ENCODE measurements at places on chromosomes 11 and 22.

DNA sequence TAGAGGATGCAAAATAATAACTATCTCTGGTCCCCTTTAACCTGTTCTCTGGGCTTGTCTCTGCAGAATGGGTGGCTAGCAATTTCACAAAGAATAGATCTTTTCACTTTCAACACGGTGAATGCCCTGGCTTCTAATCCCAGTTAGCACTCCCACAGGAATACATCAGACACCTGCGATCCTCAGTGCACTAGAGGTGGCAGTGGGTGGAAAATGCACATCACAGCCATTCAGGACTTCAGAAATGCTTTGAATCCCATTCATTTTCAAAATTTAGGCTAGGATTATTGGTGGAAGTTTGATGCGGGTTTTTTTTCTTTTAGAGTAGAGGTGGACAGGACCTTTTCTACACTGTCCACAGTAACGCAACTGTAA lies 55.1 kb downstream of the OPCML start:
- DNase-seq, result no peak

- no peak for DNase-seq
These were observed 31.5 kb downstream of the PTPRJ start for GRCh38 chr11:48011798-48012391.

- DNase-seq, result no peak
These were observed 196.3 kb upstream of the ARHGAP20 start for GRCh38 chr11:110908401-110909105.

DNA sequence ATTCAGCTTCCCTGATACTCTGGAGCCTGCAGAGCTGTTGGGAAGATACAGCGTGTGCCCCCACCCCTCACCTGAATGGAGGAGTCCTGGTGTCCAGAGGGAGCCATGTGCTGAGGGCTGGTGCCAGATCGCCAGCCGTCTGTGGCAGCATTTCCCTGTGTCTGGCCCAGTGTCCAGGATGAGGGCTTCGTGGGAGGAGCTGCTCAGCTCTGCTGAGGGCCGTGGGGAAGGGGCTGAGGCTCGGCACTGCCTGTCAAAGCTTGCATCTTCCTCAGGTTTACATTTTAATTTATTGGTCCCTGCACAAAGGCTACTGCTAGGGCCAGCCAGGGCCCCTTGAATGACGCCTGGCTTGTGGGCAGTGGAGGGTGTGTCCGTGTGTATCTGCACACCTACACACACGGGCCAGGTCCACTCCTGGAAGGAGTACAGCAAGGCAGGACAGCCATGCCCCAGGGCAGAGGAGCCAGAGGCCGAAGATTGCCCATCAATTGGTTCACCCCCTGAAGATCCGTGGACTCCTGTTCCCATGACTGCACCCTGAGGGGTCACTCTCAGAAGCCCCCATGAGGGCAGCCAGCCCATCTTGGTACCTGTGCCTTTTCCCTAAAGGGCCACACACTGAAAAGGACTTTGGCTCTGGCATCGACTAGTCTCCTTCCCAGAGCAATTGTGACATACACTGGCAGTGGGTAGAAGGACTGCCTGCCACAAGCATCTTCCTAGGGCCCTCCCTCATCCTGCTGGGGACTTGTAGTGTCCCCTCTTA lies 107.7 kb upstream of the PARVA start:
- DNase-seq, result no peak

DNA sequence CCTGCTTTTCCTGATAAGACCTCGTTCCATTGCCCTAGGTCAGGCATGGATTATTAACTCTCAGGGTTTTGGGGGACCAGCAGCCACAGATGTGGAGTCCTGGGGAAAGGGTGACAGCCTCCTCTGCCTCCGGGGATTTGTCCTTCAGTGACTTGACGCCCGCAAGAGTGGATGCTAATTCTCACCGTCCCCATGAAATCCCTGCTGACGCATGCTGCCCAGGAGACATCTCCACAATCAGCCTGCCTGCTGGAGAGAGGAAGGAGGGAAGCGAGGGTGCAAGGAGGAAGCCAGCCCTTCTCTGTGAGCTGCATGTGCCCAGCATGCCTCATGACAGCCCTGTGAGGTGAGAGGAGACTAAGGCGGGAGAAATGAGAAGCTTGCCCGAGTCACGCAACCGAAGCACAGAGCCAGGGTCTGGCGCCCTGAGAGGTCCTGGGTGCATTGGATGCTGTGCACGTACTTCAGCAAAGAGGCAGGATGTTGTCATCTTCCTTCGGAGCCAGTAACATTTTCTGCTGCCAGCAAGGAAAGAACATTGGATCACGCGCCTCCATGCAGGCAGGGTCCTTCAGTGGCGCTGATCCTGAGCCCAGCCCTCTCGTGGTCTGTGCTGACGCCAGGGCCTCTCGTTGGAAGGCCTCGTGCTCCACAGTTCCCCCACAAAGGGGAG lies 27.3 kb upstream of the KRTAP5-6 start:
- DNase-seq, result no peak

GRCh38 chr11:5700421-5701054 lies 10.9 kb downstream of the TRIM22 start:
- DNase-seq, result no peak

DNA sequence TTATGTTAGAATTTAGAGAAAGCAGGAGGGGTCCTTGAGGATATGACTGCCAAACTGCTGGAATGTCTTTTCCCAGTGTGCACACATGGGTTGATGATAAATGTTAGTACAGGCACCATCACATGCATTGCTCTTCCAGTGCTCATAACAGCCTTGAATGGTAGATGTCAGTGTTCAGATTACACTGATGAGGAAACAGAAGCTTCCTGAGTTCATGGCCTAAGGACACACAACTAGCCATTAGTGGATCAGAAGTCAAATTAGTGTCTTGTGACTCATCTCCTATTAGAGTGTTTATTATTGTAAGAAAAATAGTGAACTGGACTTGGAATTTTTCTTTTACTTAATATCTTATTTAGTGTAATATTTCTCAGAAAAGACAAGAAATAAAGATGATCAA lies 241.5 kb downstream of the DDX10 start:
- no peak for DNase-seq

DNA sequence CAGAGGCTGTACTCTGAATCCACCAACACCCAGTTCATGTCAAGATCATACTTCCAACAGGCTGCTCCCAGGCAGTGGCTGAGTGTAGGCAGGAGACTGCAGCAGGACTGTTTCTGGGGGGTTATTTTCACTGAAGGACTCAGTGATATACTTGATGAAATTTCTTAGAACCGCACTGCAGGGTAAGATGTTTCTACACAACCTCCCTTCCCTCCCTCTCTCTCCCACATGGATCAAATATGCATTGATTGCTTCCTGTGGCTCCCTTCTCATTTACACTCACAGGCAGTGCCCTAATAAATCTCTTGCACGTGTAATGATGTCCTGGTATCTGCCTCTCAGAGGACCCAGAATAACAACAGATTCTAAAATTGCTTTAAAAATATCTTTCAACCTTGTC lies 251.3 kb upstream of the CCDC179 start:
- no peak for DNase-seq

DNA sequence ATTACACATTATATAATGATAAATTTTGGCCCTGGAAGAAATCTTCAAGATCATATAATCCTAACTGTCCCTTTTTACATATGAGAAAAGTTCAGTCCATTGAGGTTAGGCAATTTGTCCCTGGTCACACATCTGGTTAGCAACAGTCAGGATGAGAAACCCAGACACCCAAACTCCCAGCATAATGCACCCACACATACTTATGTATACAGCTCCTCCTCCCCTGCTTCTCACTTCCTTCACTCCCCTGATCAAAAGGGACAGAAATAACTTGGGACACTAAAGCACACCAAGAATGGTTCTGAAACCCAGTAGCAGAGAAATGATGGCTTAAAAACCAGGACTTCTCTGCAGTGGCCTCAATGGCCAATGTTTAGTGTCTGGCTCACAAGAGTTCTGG lies 11.1 kb downstream of the NUMA1 start:
- no peak for DNase-seq

DNA sequence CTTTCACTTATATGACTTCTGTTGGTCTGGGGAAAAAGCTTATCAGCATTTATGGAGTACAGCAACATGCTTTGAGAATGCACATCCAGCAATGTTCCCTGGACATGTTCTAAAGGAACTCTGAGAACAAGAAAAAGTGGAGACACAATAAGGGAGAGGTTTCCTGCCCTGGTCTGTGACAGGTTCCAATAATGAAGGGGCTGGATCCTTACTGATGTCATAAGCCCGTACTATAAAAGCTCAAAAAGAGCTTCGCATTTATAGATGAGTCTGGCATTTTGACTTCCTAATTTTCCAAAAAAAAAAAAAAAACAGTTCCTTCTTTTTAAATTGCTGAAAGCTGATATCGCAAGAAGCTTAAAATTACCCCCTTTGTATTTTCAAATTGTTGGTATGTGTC lies 129.1 kb downstream of the MPPED2 start:
- no peak for DNase-seq

DNA sequence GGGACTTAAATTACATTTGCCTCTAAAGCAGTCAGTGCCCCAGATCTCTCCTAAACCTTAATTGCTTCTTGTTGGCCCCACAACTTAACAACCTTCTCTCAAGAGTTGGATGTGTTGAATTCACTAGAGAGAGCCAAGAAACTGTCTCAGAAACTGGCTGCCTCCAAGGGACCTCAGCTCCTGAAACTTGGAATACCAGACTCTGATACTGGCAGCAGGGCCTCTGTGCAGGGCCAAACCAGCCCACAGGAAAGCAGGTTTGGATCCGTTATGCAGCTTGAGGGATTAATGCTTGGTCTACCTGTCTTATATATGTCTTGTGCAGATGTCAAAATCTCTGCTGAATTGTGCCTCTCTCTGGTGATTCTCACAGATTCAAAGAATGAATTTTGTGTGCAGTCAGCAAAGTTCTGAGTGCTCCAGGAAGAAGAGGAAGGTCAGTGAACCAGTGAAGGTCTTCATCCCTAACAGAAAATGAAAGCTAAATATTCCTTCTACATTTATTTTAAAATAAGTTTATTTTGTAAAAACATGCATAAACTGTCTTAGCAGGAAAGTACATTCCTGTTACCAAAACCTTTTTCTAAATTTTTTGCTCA lies 70.8 kb downstream of the LIF start:
- DNase-seq, result no peak

- no peak for DNase-seq
These were observed 417.6 kb downstream of the AASDHPPT start for GRCh38 chr11:106495046-106495445.

DNA sequence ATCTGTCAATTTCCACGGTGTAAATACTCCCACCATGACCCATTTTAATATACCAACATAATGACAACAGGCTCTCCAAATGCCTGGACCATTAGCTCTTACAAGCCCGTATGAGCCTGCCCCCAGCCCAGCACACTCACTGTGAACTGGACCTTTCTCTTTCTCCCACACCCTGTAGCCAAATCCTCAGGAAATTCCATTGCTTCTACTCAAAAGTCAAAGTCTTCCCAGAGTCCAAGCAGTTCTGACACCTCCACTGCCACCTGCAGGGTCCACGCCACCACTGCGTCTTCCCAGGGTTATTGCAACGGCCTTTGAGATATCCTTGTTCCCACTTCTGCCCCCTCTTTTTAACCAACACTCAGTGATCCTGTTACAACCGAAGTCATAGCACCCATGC lies 110.1 kb upstream of the ASPHD2 start:
- DNase-seq, result no peak

DNA sequence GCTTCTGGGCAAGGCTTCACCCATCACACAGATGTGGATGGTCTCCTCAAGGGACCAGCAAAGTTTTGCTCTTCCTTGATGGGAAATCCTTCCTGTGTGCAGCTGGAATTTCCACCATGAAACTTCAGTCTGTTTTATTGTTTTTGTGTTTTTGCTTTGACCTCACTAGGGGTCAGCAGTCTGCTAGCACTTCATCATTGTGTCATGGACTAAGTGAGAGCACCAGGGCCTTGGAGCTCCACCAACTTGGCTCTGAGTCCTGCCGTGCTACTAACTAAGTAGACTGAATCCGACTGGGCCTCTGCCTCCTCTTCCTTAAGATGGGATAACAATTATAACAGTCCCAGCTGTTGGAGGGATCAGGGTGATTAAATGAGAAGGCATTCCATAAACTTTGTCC lies 305.8 kb upstream of the NCAM1 start:
- DNase-seq, result no peak

Data from activated T-cell treated with anti-CD3 and anti-CD28 coated beads for 24 hours (primary cell).